Skin of body (tissue), 3 donors: ENCODE measurements at places on chromosomes 11 and 22. TPM values are rescaled to one million over a fixed set of nuclear protein-coding genes. Genes with fewer than 3 reads are reported as not detected.
A peak's percentile ranks its signal among the peaks of the same experiment; 100 is the strongest.

- DNase-seq = no peak
Observed at GRCh38 chr11:4167758-4168157, 73.2 kb downstream of the RRM1 start.

DNA sequence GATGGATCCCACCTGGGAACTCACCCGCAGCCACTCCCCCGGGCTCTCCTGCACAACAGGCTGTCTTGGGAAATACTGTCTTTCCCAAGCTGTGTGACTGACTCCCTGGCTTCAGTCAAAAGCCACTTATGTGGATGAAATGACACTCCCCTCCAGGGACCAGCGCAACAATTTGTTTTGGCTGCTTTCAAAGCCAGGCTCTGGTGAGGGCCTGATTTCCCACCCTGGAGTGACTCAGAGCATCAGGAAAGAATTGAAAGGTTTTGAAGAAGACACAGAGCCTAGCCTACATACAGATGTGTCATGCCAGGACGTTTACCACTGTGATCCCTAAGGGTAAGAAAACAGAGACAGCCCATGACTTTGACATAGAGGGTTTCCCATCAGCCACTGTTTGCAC lies 550.5 kb downstream of the MIAT start:
- DNase-seq = peak; percentile 50

- DNase-seq = no peak
Observed at GRCh38 chr11:61751384-61751783, 1.1 kb upstream of the MYRF start.

GRCh38 chr11:35285471-35285870 lies 133.9 kb downstream of the SLC1A2 start:
- DNase-seq = no peak

DNA sequence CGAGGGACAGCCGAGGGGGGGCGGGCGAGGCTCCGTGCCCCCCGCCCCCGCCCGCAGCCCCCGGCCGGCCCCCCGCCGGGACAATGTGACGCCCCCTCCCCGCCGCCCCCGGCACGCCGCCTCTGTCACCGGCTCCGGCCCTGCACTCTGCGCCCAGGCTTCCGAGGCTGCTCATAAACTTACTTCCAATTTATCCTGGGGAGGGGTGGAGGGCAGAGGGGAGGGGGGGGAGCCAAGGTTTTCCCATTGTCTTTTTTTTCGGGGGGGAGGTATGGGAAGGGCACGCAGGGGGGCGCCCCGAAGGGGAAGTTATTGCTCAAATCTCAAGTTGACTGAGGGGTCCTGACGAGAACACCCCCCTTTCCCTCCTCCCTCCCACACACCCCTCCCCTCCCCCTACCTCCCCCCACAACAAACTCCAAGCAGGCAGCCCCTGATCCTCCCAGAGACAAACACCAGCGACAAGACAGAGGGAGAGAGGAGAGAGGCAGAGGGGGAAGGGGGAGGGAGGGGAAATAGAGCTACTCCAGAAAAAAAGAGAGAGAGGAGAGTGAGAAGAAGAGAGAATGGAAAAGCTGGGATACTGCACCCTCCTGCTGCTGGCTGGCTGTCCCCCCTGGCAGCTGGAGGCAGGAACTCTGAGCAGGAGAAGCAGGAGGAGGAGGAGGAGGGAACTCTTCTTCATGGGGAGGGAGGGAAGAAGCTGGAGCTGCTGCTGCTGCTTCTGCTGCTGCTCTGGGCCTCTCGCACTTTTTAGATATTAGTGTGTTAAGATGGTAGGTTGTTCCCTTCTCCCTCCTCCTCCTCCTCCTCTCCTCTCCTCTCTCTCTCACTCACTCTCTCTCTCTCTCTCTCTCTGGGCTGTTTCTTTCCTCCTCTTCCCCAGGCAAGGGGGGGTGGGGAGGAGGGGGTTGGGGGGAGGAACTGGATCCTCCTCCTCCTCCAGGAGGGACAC lies 631 bp downstream of the PHF21A start:
- DNase-seq = peak; percentile 96

DNA sequence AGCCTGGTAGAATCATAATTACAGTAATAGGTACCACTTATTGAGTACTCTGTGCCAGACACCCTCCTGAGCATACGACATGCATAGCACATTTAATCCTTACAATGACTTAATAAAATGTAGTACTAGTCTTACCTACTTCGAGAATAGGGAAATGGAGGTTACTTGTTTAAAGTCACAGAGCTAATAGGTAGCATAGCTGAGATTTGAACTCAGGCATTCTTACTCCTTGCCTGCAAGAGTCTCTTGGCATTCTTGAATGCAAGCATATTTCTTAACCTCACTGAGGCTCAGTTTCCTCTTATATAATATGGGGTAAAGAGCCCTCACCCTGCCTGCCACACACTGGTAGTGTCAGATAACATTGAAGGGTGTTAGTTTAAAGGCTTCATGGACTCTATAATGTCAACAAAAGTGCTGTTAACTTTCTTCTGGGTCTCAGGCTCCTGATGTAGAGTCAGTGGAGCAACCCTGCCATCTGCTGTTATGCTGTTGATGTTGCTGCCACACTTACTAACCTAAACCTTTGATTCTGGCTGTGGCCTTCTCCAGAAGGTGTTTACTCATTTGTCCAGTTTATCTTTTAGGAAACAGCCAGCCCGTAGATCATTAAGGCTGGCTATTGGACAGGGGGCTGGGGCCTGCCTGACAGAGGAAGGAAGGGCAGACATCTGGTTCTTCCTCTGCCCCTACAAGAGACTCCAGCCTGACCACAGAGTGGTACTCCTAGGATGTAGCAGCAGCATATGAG lies 18.9 kb downstream of the LIMK2 start:
- DNase-seq = peak; percentile 17

- no peak for DNase-seq
Observed at GRCh38 chr11:75197512-75198277, 42.9 kb upstream of the TPBGL start.

GRCh38 chr11:65426839-65427690 lies 4.5 kb downstream of the NEAT1 start:
- no peak for DNase-seq

DNA sequence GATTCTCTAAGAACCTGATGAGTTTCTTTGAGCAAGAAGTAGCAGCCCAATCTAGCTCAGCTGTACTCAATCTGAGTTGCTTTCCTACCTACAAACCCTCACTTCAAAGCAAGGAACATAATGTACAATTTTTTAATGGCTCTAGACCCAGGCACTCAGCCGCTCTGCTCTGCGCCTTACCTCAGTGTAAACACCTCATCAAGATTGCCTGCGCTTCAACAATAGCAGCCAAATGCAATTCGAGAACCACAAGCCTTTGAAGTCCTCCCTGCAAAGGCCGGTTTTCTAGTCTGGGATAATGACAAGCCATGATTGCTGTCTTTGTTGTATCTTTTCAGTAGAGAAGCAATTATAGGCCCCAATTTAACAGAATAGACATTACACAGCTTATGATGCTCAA lies 38.0 kb downstream of the JHY start:
- no peak for DNase-seq

DNA sequence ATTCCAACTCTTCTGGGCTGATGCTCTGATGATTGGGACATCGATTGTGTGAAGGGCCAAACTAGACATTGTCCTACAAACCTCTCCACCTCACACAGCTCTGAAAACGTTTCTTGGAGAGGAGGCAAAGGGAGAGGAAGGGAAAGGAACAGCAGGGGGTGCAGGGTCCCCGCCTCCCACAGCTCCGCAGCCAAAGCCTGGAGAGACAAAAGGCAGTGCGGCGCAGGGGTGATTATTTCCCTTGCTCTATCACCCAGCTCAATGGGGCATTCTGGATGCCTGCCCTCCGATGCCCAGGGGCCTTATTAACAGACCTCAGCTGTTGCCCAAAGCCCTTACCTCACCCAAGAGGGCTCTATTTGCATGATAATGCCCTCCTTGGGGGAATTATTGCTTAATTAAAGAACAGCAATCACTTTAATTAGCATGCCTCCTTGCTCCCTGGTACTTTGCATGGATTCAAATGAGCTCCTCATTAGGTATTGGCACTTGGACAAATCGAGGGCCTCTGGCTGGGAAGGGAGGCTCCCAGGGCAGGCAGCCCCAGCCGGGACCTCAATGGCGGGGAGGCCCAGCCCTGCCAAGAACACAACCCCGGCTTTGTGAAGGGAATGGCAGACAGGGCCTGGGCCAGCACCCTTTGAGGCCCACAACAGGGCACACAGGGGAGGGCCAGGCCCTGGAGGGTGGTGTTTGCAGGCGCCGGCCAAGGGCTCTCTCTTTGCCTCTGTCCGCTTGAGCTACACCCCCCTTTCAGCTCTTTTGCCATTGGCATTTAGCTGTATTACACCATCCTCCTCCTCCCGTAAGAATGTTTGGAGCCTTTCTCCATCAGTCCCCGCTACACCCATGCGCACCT lies 19.8 kb upstream of the CDON start:
- no peak for DNase-seq

GRCh38 chr11:34560511-34560910 lies 46.9 kb upstream of the ELF5 start:
- DNase-seq = no peak

- DNase-seq = no peak
Observed at GRCh38 chr11:82406611-82407010, 327.1 kb downstream of the FAM181B start.

DNA sequence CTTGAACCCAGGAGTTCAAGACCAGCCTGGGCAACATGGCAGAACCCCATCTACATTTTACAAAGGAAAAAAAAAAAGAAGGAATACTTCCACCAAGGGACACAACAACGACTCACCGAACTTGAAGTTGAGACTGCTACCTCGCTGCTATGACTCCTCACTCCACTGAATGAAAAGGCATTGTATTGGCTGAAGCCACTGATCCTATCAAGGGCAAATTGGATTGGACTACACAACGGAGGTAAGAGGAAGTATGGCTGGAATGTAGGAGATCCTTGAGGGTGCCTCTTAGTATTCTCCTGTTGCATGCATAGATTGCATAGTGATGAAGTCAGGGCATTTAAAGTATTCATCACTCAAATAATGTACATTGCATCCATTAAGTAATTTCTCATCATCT lies 97.9 kb downstream of the CWF19L2 start:
- DNase-seq = no peak

DNA sequence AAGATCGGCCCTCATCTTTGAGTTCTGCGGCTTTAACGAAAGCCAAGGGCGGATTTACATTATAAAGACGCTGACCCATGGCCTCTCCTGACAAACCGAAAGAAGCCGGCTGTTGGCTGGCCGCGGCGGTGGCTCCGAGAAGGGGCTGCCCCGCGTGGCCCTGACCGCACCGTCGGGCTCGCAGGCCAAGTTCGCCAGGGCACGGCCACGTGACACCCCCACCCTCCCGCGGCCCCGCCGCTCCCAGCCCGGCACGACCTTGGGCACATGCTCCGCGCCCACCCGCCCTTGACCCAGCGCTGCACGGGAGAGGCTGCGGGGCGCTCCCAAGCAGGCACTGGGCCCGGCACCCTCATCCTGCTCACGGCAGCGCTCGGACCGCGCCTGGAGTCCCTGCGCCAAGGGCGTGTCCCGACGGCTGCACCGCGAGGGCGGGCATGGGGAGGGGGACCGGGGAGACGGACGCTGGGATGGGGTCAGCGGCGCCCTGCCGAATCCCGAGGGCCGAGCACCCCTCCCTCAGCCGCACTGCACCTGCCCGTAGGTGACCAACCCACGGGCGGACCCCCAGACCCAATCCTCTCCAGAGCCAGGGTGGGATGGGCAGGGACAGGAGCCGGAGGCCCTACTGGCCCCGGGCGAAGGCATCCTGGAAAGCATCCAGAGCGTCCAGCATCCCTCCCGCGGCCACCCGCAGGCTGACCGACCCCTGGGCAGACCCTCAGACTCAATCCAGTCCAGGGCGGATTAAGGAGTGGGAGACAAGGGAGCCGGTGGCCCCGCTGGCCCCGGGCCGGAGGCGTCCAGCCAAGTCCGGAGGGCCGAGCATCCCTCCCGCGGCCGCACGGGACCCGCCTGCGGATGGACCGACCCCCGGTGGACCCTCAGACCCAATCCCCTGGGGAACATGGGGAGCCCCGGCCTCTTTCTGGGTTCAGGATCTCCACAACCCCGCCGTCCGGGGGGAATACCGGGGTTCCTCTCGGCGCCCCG lies 759 bp downstream of the CPT1A start:
- DNase-seq = no peak

GRCh38 chr22:22248878-22249277 lies 4.3 kb downstream of the VPREB1 start:
- no peak for DNase-seq

- no peak for DNase-seq
Observed at GRCh38 chr11:9739123-9739900, 75.4 kb downstream of the SWAP70 start.

DNA sequence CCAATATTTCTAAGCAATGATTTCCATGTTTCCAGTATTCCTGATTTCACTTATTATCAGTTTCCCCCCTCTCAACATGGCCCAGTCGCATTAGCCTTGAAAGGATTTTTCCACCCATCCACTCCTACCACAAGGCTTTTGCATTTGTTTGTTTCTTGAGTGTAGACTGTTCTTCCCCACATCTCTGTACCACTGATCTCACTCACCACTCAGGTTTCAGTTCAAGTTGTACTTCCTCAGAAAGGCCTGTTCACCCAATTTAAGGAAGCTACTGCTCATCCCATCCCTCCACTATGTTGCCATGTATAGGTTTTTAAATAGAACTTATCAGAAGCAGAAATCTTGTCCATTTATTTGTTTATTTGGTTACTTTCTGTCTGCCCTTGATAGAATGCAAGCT lies 472.3 kb downstream of the FAM181B start:
- DNase-seq = no peak

GRCh38 chr22:22848364-22848866 lies 39.2 kb upstream of the IGLL5 start:
- no peak for DNase-seq

GRCh38 chr11:120121914-120122473 lies 15.9 kb downstream of the TRIM29 start:
- no peak for DNase-seq

GRCh38 chr11:20407344-20407743 lies 19.8 kb downstream of the PRMT3 start:
- DNase-seq = no peak

DNA sequence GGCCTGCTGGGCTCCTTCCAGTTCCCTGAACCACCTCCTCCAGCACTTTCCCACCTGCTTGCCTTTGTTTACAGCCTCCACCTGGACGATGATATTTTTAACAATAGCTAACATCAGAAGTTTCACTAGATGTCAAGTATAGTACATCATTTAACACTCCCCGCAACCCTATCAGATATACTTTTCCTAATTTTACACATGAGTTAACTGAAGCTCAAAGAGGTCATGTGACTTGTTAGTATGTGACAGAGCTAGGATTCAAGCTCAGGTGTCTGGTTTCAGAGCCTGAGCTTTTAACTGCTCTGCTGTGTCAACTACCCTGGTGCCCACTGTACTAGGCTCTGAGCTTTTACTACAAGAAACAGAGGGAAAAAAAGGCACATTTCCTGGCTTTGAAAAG lies 14.3 kb upstream of the HPX start:
- DNase-seq = no peak

Gene ART1
- 0.20 TPM for total RNA-seq

Gene NDUFC2
- 52.7 TPM for total RNA-seq

Gene LINC01488
- total RNA-seq = not detected

Gene FUT4
- total RNA-seq = 8.8 TPM

Gene CLMP
- total RNA-seq = 29.2 TPM

Gene SLC6A5
- not detected for total RNA-seq

Gene TCN1
- total RNA-seq = 12.0 TPM

Gene PNPLA5
- 2.3 TPM for total RNA-seq

Gene MYO7A
- total RNA-seq = 2.8 TPM

Gene OR5D16
- not detected for total RNA-seq

Gene GNG3
- not detected for total RNA-seq
